ENCODE measurements at places on chromosomes 13 and 19. TPM values are rescaled to one million over a fixed set of nuclear protein-coding genes. Genes with fewer than 3 reads are reported as not detected.

DNA sequence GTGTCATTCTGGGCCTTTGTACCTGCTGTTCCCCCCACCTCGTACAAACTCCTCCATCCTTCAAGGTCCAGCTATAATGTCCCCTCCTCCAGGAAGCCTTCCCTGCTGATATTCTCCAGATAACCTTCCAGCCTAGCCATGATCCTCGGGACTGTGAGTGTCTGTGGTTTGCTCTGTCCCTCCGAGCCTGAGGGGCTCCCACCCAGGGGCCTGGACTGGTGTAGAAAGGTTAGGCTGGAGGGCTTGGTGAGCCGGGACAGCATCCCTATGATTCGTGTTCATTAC lies 2.9 kb upstream of the COMP start:
- no peak for DNase-seq

GRCh38 chr19:44582581-44583265 lies 30.6 kb upstream of the IGSF23 start:
- peak; percentile 57 for DNase-seq

GRCh38 chr19:14090509-14091080 lies at the start of gene SAMD1:
Gene SAMD1 (minus strand): TSS chr19:14090751.
- peak; percentile 92 for DNase-seq

GRCh38 chr19:682678-683320 lies 6.6 kb downstream of the FSTL3 start:
- DNase-seq, result no peak

DNA sequence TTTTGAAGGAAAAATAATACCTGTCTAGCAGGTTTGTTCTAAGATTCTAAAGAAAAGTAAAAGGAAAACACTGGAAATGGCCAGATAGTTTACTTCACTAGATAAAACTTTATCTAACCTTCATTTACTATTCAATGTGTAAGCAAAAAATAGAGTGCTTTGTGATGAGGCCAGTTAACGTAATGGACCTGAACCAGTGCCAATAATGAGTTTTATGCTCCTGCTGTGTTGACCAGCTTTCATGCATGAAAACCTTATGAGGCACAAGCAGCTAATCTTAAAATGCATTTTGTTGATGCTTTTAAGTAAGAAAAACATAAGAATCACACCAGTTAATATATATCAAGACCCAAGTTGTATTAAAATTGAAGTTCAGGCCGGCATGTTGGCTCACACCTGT lies 617.2 kb upstream of the GPC6 start:
- DNase-seq, result no peak

The KCTD12 gene
- 11.1 TPM for total RNA-seq

The CCL25 gene
- total RNA-seq, result not detected

The TTC9B gene
- total RNA-seq, result not detected

Measured in activated CD4-positive, alpha-beta T cell treated with anti-CD3 and anti-CD28 coated beads for 36 hours (primary cell).